Endothelial cell (in vitro differentiated cells): ENCODE measurements at places on chromosomes 16 and 17.

DNA sequence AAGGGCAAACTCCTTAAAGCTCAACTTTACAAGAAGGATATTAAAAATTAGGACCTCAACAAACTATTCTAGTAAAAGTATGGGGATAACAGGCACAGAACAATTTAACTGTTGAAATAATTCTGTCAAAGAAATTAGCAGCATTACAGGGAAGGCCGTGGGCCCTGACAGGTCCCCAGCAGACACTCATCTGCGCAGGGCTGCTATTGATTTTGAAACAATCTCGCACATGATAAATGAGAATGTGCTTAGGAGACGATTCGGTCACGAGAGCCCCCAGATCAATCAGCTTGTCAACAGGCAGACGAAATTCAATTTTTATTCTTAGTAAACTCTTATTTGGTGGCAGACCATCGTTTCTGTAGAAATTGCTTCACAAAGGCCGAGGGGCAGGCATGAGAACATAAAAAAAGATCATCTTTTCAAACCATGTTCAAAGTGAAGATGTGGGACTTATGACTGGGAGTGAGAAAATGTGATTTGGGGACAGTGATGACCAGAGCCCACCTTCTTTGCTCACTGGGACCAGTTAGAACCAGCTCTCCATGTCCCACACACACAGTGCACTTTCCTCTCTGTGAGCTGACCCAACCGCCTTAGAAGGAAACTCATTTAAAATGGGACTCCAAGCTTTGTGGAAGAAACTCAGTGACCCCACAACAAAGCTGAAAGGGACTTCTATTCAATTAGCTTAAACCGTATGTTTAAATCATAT lies 654.5 kb downstream of the TOX3 start:
- DNase-seq: no peak

DNA sequence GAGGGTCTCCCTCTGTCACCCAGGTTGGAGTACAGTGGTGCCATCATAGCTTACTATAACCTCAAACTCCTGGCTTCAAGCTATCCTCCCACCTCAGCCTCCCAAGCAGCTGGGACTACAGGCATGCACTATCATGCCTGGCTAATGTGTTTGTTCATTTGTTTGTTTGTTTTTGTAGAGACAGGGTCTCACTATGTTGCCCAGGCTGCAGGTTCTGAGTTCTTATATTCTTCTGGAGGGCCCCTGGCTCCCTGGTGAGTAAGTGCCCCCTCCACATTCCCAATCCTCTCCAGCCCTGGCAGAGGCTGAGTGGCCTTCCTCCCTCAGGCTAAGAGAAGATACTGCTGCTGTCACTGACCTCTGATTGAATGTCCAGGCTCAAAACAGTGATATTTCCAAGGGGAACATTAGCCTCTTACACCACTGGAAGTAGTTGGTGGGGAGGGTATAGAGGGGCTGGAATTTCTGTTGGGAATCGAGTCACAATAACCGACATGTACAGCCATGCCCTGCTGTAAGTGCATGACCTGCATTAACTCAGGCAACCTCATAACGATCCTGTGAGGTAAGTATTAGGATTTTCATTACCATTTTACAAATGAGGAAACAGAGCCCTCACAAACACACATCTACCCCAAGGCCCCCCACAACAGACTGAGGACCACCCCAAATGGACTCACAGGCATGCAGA lies 2.7 kb upstream of the ETV4 start:
- no peak for DNase-seq

GRCh38 chr17:16986391-16986790 lies 14.5 kb upstream of the TNFRSF13B start:
- DNase-seq: no peak

DNA sequence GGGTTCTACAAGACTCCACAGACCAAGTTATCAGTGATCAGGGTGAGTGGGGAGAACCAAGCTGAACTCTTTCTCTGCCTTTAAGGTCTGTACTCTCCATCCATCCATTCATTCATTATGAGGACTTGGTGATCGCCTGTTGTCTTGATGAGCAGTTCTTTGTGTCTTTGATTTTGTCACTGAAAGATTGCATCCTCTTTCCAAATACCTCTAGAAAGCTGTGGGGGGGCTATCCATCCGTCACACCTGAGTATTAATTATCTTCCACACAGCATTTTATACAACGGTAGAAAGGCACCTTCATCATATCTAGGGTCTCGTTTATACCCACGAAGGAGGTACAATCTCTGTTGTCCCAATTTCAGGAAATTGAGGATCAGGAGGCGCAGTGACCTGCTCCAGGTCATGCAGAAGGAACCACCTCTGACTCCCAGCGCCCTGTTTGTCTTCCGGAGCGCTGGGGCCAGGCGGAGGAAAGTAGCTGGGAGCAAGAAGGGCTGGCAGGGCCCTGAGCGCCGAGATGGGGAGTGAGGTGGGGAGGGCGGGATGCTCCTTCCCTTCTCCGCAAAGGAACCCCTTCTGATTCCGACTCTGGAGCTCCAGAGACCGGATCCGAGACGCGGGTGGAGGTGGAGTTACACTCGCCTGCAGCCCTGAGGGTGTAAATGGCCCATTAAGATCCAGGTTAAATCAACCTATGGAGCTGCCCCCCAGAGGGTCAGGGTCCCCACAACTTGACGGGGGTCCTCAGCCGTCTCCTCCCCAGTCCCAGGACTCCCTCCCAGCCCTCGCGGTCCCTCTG lies 605 bp upstream of the ABAT start:
- peak; percentile 22 for DNase-seq

DNA sequence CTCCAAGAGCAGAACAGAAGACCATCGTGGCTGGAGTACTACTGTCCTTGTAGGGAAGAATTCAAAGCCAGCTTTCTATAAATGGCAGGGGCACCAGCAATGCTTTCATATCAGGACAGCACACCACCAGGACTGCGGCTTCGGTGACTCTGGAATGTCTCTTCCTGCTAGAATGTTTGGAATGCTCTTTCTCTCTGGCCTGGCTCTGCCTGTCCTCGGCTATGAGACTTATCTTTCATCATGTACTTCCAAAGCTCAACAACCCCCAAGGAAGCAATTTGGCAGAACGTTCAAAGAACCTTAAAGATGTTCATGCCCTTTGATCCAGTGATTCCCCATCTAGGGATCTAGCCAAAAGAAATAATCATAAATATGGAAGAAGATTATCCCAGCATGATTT lies 52.7 kb upstream of the NOG start:
- DNase-seq: no peak

DNA sequence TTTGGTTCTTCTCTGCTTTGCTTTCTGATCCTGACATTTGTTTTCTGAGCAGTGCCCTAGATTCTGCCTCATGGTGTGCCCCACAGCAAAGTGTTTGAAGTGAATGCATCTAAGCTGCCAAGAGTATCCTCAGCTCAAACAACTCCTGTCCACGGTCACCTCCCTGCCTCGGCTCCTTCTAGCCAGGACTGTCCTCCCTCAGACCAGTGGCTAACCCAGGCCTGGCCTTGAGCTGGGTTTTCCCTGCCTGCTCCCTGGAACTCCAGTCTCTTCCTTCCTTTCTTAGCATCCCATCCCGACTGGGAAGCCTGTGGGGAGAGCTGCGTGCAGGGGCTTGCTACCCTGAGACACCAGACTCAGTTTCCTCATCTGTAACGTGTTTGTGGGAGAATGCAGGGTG lies 256.5 kb downstream of the GSG1L start:
- no peak for DNase-seq

DNA sequence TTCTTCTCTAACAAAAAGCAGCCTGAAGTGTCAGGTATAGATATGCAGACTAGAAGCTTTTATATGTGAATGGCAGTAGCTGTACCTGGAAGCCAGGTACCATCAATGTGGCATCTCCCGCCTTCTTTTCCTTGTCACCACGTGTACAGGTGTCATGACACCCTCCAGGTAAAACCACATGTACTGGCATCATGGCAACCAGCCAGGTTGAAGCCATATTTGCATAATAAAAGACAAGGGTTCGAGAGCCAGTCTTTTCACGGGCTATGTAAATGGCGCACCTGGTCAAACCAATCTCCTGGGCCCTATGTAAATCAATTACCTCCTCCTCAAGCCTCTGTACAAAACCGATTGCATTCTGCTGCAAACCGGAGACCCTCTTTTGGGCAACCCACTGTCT lies 541.3 kb downstream of the CDH11 start:
- no peak for DNase-seq

DNA sequence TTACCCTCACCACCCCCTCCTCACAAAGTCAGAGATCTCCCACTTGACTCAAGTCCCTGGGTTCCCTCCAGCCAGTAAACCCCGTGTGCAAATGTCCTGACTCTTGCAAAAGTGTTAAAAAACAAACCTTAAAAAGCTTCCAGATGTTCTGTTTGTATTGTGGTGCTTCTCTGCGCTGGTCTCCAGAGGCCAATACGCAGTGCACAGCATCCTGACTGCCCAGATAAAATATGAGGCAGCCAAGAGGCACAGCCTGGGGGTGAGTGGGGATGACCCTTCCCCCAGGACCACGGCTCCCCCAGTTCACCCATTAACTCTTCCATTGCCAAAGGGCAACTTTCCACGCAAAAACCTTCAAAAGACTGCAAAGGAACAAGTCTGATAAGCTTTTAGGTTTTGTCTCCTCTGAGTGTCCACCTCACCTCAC lies 291.8 kb downstream of the SOX9 start:
- no peak for DNase-seq

DNA sequence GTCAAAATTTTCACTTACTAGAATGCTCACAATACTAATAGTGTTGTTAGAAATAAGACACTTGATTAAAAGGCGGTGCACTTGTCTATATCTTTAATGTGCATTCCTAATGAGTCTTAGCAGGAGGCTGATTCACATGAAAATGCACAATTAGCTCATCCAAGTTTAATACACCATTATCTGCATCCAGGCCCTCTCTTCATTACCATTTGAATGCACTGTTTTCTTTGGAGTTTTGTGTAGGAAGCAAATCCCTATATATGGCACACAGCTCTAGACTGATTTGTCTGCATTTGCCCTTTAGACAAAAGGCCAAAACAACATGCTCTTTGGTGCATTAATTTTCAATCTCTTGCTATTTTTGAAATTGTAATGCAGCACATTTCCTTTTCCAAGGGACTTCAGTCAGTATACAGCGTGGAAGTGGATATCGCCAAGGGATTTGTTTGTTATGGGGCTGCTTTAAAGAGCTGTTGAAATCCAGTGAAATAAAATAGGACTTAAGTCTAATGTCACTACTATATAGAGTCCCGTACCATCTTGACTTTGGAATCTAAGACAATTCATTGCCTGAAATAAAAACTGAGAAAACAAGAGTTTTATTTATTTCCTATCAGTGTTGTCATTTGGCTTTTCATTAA lies 257.6 kb upstream of the CPHXL start:
- DNase-seq: no peak

DNA sequence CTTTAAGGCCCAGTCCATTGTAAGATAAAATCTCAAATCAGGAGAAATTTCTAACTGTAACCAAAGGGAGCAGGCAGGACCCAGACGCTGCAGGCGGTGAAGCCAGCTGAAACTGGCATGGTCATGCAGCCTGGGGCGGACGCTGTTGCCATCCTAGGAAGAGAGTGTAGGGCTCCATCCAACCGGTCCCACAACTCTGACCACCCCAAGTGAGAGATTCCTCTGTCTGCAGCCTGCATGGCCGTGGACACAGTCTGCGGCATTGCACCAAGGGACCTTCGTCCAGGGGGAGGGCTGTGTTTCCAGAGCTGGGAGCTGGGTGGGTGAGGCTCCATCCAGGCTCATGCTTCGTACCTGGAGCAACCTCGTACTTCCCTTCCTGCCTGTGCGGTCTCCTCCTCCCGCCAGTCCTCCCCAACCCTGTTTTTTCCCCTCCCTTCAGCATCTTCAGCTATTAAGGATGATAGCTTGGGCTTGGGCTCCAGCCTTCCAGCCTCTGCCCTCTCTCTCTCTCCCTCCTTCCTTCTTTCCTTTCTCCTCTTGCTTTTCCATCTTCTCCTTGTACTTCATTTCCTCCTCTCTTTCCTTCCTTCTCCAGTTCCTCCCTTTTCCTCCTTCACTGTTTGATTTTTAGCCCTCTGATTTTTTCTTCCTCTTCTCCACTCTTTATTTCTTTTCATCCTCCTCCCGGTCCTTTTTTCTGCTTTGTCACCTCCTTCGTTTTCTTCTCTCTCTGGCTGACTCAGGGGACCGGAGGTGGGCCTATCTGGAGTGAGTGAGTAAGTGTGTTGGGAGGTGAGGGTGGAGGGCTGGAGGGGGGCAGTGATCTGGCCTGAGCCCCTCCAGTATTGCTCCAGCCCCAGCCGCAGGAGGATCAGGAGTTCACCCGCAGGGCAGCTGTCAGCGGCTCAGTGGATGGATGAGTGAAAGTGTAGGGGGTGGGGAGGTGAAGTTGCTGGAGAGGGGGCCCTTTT lies 17.0 kb upstream of the LHX1 start:
- DNase-seq: no peak

GRCh38 chr16:81445966-81446906 lies 1.6 kb downstream of the CMIP start:
- DNase-seq: no peak

DNA sequence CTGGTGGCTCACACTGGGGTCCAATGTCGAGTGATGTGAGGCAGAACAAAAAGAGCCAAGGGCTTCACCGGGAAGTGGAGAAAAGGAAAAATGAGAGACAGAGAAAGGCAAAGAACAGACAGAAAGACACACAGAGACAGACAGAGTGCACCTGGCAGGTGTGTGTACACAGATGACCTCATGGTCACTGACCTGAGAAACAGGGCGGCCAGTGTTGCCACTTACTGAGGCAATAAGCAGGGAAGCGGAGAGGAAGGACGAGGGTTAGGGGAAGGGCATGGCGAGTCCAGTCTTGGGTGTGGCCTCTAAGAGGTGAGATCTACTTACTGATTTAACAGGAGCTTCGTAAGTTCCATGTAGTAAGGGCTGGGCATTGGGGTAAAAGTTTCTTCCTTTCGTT lies 7.5 kb downstream of the GINS2 start:
- no peak for DNase-seq

DNA sequence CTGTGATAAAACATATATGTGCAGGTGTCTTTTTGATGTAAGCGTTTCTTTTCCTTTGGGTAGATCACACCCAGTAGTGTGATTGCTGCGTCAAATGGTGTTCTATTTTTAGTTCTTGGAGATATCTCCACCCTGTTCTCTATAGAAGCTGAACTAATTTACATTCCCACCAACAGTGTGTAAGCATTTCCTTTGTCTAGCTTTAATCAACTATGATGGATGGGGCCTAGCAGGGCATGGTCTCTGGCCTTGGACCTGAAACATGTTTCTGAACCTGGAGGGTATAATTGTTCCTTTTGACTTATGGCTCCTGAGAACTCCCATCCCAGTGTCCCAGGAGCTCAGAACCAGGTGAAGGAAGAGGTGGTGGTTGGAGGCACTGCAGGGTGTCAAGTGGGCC lies 93.9 kb downstream of the HAPSTR1 start:
- DNase-seq: no peak

- no peak for DNase-seq
Measured at GRCh38 chr16:4500272-4500671, 24.1 kb downstream of the HMOX2 start.

DNA sequence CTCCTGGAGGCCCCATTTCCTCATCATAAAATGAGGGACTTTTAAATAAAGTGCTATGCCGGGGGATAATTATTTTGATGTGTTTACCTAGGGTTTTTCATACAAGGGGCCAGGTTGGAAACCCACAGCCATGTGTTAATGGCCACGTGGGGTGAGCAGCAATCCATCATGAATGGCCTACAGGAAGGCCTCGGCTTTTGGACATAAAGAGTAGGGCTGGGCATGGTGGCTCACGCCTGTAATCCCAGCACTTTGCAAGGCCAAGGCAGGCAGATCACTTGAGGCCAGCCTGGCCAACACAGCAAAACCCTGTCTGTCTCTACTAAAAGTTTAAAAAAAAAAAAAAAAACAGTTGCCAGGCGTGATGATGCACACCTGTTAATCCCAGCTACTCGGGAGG lies 40.3 kb downstream of the MEAK7 start:
- DNase-seq: no peak

GRCh38 chr17:5047446-5047845 lies 12.2 kb upstream of the SLC52A1 start:
- DNase-seq: no peak
